ENCODE measurements at places on chromosomes 4 and X.

- DNase-seq, result no peak
Measured at GRCh38 chr4:168815379-168816345, 194.4 kb downstream of the CBR4 start.

- DNase-seq, result no peak
Measured at GRCh38 chrX:112614640-112615039, 65.1 kb downstream of the LHFPL1 start.

DNA sequence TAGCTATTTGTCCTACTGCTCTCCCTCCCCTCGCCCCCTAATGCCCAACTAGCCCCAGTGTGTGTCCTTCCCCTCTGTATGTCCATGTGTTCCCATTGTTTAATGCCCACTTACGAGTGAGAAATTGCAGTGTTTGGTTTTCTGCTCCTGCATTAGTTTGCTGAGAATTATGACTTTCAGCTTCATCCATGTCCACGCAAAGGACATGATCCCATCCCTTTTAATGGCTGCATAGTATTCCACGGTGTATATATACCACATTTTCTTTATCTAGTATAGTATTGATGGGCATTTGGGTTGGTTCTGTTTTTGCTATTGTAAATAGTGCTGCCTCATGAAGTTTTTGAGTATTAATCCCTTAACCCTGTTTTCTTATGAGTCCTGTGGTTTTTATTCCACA lies 33.6 kb upstream of the CFAP299 start:
- no peak for DNase-seq

DNA sequence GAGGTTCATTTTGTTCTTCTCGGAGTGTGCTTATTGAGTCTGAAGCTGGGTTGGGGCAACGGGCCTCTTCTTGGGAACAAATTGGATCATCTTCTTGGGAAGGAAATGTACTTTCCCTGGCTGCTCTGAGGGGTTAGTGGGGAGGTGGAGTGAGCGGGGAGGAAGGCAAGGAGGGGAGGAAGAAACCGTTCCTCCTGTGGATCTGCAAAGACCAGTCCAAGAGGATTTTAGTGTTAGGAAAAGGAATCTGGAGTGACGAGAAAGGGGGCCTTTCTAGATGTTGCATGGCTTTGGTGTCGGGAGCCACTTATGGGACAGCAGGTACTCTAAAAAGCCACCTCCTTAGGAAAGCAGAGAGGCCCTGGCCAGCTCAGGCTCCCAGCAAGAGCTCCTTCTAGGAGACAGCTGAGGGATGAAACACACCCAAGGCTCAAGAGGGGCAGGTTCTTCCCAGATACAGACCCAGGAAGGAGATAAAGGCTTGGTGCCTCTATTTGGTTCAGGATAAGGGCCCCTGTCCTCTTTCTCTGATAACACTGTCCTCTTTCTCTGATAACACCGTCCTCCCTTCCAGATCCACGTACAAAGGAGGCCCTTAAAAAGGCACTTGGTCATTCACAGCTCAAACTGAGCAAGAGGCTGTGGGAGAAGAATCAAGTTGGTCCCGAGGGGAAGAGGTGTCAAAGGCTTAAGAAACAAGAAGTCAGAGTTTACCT lies 451 bp downstream of the SOD3 start:
- DNase-seq, result no peak
